ENCODE measurements at places on chromosomes 2 and 18.

- no peak for DNase-seq
Measured at GRCh38 chr2:44645937-44646336, 284.2 kb downstream of the CAMKMT start.

DNA sequence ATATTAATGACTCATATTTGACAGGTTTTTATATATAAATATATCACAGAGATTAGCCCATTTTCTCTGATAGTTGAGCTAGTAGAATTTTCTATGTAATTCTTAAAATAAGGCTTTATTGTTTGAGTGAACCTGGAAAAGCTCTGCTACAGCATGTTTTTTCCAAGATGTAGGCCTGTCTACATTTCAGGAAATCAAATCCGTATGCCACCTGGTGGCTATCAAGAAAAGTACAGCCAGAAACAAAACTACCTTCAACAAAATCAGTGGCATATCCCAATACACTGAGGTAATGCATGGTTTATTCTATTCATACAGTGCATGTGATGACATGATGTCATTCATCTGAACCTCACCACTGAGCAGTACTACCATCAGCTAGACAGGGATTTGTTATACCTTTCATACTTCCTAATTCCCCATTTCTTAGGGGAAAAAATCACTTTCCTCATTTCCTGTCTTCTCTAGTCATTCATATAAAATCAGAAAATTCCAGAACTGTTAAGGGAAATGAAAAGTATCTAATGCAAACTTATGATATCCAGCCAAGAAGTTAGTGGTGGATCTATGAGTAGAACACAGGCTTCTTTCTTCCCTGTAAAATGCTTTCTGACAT lies 310.4 kb upstream of the SYT4 start:
- DNase-seq = no peak

GRCh38 chr2:28206762-28207161 lies 185.9 kb upstream of the FOSL2 start:
- DNase-seq = no peak

- DNase-seq = no peak
Measured at GRCh38 chr18:48181857-48182256, 227.3 kb downstream of the ZBTB7C start.

GRCh38 chr2:172358691-172359556 lies 68.5 kb upstream of the ITGA6 start:
- DNase-seq = no peak

- DNase-seq = no peak
Measured at GRCh38 chr2:168234407-168235085, 12.8 kb downstream of the STK39 start.

DNA sequence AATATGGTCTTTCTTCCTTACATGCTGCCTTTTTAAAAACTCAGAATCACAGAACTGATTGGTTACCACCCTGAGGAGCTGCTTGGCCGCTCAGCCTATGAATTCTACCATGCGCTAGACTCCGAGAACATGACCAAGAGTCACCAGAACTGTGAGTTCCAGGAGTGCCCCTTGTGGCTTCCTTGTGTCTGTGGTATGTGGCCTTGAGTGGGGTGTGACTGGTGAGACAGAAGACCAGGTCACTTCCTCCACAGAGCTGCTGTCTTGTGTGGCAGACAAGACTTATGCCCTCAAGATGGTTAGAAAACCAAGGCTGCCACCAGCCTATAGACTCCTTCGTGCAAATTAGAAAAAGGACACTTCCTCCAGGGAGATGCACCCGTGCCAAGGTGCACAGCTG lies 72.6 kb downstream of the EPAS1 start:
- no peak for DNase-seq

DNA sequence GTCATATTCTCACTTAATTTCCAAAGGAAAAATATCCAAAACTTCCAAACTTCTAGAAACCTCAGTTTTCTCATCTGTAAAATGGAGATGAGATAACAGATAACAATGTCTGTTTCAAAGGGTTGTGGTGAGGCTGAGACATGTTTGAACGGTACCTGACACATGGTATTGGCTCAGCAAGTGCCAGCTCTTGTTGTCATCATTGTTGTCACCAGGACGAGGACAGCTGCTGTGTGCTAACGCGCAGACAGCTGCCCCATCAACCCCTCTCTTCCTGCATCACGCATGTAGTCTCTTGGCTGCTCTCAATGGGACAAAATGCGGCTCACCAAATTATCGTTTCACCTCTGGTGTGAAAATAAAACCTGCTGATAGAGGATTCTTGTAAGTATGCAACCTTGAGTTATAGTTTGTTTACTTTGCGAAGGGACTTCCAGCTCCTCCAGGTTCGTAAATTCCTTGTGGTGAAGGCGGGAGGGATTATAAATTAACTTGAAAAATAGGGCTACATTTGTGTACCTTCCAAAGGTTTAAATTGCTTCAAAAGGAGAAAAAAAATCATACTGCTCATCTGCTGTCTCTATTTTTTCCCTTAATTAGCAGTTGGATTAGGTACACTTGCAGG lies 605.4 kb downstream of the BCL11A start:
- no peak for DNase-seq

- DNase-seq = no peak
Measured at GRCh38 chr2:96103187-96103601, 13.2 kb downstream of the ADRA2B start.
